ENCODE measurements at places on chromosomes 11 and 22. TPM values are rescaled to one million over a fixed set of nuclear protein-coding genes. Genes with fewer than 3 reads are reported as not detected.

The LAMTOR1 gene
- total RNA-seq, result 50.7 TPM

The MACROD1 gene
- 28.6 TPM for total RNA-seq

DNA sequence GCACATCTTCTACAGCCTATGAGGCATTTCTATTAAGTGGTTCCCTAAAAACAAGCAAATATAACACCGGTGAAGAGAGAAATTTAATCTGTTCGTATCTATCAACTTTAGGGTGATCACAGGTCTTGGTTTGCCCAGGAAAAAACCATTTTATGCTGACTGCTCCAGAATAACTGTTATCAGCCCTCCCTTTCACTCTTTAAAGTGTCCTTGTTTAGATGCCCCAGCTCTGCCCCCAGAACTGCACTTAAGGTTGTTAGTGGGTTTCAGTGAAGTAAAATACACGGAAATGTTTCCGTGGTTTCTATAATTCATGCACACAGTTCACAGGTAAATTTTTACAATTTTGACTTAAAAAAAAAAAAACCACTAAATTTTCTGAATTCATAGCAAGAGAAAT, 70.0 kb downstream of the NARS2 start:
- peaks cover 9% of the 10 kb centered on the region for H3K36me3 ChIP-seq
- no peaks in the 10 kb centered on the region for H3K27me3 ChIP-seq
- H3K4me1 ChIP-seq, result peaks cover 15% of the 10 kb centered on the region
- H3K27ac ChIP-seq, result no peak overlapping the region

DNA sequence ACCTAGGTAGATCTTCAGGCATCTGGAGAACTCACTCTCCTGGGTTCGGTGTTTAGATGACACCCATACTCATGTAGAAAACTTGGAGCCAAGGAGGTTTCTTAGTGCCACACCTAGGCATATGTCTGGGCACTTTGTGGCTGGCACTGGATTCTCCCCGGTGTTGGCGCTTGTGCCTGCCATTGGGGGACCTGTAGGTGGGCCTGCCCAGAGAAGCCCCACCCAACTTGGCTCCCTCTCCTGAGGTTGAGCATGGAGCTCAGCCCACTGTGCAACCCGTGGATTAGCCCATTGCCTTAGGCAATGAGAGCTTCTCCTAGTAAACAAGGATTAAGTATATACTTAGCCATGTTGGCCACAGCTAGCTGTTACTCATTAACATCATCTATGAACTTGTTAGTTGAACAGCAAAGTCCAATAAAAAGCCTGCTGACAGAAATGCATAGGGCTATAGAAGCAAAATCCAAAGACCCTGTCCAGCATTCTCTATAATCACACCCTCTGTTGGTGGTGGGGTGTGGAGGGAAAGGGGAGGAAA, 335.5 kb upstream of the CHORDC1 start:
- H3K27ac ChIP-seq, result no peak overlapping the region
- no peak overlapping the region for H3K4me3 ChIP-seq
- no peaks in the 10 kb centered on the region for H3K27me3 ChIP-seq
- H3K4me1 ChIP-seq, result no peaks in the 10 kb centered on the region

DNA sequence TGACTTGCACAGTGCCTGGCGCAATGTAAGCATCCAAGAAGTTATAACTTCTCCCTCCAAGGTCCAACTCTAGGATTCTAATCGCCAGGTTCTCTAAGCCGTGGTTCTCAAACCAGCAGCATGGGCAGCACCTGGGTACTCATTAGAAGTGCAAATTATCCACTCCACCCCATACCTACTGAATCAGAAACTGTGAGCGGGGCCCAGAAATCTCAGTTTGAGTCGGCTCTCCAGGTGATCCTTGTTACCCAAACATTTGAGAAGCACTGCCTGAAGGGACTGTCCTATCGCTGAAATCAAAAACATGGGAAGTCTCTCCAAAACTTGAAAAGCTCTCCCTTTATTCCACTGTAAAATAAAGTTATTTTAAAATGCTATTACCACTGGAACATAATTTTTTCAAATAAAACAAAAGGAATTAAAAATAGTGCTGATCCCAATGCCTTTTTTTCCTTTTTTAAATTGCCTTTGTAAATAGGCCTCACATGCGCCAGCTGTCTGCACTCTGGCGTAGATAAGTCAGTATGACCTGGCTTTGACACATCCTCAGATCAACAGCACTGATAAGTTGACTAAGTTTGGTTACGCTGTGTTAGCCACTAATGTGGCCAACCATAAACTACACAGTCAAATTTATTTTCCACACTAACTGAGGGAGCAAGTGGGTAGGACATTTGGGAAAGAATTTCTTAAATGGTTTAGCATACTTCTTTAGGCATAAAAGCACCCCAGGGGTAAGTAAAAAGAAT, 8.4 kb upstream of the CTR9 start:
- H3K27me3 ChIP-seq, result no peaks in the 10 kb centered on the region
- H3K4me1 ChIP-seq, result peaks cover 26% of the 10 kb centered on the region
- H3K27ac ChIP-seq, result peak overlapping the region; percentile 58
- no peak overlapping the region for H3K4me3 ChIP-seq
- no peaks in the 10 kb centered on the region for H3K36me3 ChIP-seq

DNA sequence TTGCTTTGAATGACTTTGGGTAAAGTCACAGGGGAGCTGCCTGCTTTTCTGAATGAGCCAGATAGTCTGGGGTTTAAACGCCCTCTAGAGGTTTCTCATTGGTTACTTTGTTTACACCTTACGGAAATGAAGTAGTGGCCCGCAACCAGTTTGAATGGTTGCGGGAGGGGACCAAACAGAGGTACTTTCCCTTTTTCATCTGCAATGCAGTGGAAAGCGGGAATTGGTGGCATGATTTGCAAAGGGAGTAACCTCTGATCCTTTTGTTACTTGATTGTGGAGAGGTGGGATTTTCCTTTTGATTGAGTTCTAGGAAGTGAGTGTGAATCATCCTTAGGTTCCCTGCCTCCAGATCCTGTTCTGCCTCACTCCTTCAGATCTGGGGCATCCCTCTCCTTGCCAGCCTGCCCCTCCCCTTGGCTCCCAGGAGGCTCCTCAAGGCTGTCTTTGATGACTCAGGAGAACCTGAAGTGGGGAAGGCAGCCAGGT, 15.9 kb upstream of the GLYATL1 start:
- H3K27me3 ChIP-seq, result peaks cover 3% of the 10 kb centered on the region
- no peaks in the 10 kb centered on the region for H3K36me3 ChIP-seq
- H3K4me1 ChIP-seq, result peaks cover 24% of the 10 kb centered on the region
- H3K27ac ChIP-seq, result no peak overlapping the region
- no peak overlapping the region for H3K4me3 ChIP-seq

DNA sequence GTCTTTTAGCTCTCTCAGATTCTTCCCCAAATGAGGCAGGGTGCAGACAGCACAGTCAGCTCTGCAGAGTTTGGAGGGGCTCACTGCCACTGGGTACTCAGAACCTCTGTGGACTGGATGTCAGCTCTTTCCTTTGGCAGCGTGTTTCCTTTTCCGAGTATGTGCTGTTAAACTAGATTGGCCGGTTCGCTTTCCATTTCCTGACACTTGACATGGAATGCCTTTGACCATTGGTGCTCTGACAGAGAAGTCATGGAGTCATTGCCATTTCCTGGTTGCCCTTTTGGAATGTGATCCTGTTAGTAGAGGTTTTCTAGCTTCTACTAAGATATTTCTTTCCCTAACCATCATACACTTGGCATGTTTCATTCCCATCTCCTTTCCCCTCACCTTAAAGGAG, 86.7 kb downstream of the SWAP70 start:
- H3K36me3 ChIP-seq, result no peaks in the 10 kb centered on the region
- H3K4me3 ChIP-seq, result no peak overlapping the region
- H3K4me1 ChIP-seq, result peaks cover 20% of the 10 kb centered on the region
- DNase-seq, result no peak

Data from activated CD4-positive, alpha-beta T cell treated with anti-CD3 and anti-CD28 coated beads for 36 hours (primary cell).